ENCODE measurements at places on chromosomes 4 and X.

DNA sequence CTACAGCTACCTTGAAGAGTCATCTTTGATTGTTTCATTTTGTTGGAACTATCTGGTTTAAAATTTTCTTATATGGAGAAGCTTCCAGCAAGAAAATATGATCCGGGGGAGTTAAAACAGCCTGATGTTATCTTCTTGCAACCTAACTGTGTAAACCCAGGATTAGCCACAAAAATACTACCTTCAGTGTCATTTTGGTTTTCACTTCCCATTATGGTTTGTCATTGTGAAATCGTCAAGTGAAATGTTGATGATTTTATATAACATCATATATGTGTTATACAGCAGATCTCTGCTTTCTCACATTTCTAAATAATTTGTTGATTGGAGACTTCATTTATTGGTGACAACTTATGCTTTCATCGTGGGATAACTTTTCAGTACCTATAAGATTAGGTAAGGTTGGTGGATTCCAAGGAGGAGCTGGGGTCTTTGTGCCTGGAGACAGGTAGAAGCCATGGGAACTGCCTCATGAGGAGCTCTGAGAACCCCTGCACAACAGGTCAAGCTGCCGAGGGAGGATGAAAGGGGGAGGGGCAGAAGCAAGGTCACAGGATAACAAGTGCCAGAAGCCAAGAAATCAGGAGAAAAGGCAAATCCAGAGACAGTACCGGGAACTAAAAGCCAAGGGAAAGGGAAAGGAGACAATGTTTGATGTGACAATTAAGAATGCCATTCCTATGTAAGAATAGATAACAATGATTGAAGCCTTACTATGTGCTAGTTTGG, 7.2 kb downstream of the ARHGAP24 start:
- no peak for DNase-seq

DNA sequence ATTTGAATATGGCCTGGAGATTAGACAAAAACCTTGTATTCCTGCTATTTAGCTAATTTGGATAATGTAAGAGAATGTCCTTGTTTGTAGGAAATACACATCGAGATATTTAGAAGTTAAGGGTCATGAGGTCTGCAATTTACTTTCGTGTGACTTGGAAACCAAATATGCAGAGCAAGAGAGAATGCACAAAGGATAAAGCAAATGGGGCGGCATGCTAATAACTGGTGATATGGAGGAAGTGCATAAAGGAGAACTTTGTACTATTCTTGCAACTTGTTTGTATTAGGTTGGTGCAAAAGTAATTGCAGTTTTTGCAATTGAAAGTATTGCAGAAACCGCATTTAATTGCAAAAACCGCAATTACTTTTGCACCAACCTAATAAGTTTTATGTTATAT, 7.2 kb upstream of the CXCR3 start:
- DNase-seq: no peak

DNA sequence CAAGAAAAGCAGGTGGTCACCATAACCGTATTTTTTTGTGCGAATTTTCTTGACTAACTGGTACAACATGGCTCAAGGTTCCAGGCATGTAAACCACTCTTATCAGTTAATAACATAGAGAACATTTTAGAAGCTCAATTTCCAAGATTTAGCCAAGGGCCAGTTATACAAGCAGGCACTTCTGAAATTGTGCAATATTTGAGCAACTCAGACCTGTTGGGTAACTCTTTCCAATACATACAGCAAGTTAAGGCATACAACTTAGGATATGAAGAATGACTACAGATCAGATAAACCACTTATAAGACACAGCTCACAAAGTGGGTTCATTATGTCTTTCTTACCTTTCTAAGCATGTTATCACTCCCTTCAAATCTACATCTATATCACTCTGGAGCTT, 43.9 kb downstream of the ZNF280C start:
- no peak for DNase-seq

GRCh38 chrX:19194285-19195242, 72.3 kb upstream of the ADGRG2 start:
- DNase-seq: no peak

- DNase-seq: no peak
Measured at GRCh38 chr4:86389664-86390063, 29.8 kb upstream of the MAPK10 start.

DNA sequence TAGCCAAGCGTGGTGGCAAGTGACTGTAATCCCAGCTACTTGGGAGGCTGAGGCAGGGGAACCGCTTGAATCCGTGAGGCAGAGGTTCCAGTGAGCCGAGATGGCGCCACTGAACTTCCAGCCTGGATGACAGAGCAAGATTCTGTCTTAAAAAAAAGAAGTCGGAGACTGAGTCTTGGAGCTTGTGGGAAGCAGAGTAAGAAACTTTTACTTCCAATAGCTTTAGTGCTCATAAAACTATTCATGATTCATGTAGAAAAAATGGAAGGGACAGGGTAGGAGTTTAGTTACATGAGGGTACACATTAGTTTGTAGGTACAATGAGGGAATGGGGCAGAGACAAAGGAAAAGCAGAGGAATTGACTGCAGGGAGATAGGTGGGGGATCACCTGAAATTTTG, 19.3 kb downstream of the RAP2C start:
- no peak for DNase-seq

DNA sequence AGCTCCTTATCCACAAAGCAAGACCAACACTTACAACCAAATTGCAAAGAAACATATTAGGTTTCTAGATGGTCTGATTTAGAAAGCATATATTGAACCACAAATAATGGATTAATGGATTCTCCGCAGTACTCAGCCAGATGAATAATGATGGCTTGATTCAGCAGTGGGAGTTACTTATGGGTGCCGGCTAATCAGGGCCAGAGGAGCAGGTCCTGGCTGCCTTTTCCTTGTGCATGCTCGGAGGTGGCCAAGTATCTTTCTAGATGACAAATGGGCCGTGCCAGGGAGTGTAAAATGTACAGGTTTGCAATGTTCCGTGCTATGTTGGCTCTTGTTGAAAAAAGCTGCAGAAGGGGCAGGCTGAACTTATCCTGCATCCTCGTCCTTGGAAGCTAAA, 70.2 kb downstream of the VCX3A start:
- DNase-seq: no peak

DNA sequence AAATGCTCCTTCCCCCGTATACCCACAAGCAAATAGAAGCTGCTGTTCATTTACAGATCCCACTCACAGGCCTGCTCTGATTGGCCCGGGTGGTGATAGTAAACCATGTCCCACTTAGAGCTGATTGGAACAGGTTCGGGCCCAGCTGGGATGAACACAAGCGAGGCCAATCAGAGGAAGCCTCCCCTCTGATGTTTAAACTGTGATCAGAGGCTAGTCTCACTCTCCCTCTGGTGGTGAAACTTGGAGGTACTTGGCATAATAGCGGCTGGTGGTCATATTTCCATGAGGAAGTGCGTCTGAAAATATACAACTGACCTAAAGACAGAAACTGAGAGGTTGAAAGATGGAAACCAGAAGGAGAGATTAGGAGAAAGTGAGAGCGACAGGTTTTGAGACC, 51.5 kb upstream of the TRPC3 start:
- DNase-seq: no peak

DNA sequence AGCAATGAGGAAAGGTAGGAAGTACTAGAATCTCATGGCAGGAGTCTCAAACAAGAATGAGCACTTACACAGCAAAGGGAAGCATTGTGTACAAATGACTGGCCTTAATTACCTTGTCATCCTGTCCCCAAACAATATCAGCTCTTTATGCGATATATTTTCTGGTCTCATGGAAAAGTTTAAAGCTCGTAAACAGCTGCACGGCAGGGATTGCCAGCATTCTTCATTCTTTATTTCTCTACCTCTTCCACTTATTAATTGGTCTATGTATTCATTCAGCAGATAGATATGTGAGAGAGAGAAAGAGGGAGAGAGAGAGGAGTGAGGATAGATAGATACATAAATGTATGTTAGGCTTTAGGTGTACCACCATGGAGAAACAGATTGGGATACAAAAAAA, 155.8 kb upstream of the FAT4 start:
- no peak for DNase-seq

GRCh38 chrX:19687395-19687794, 172.1 kb upstream of the MAP3K15 start:
- no peak for DNase-seq

- DNase-seq: no peak
Measured at GRCh38 chr4:54066718-54067129, 2.3 kb upstream of the CHIC2 start.

DNA sequence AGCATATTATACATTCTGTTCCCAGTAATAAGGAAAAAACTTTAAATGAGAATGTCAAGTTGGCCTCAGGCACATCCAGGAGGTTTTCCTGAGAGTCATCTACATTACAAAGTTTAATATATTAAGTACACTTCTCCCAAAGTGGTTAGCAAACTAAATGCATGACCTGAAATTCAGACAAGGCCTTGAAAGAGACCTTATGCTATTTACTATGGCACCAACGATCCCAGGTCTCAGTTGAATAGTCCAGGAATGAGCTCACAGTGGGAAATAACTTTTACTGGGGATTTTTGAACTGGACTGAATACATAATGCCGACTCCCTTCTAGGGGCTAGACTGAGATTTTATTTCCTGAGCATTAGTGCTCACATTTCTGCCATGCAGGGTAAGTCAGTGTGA, 1577.5 kb upstream of the PCDH7 start:
- no peak for DNase-seq

GRCh38 chr4:98447648-98448047, 186.5 kb downstream of the RAP1GDS1 start:
- DNase-seq: no peak

DNA sequence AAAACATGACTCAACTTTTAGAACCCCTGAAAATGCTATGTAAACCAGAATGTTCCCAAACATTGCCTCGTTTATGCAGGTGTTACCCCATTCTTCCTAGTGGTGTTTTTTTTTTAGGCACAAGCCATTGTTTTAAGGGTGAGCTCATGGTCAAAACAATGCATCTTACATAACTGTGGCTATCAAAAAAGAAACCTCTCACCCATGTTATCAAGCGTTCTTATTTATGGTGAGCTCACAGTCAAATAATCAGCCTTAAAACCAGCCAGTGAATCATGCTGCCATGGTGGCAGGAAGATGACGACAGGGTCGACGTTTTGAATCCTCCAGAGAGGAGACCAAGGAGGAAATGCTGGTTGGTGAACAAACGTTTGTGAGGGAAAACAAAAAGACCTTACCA, 195.2 kb downstream of the KDR start:
- no peak for DNase-seq

- DNase-seq: no peak
Measured at GRCh38 chr4:184413261-184414046, 60.9 kb downstream of the IRF2 start.

- no peak for DNase-seq
Measured at GRCh38 chr4:185648631-185649030, 113.3 kb upstream of the PDLIM3 start.

- no peak for DNase-seq
Measured at GRCh38 chr4:12231098-12231497, 802.4 kb upstream of the HS3ST1 start.

DNA sequence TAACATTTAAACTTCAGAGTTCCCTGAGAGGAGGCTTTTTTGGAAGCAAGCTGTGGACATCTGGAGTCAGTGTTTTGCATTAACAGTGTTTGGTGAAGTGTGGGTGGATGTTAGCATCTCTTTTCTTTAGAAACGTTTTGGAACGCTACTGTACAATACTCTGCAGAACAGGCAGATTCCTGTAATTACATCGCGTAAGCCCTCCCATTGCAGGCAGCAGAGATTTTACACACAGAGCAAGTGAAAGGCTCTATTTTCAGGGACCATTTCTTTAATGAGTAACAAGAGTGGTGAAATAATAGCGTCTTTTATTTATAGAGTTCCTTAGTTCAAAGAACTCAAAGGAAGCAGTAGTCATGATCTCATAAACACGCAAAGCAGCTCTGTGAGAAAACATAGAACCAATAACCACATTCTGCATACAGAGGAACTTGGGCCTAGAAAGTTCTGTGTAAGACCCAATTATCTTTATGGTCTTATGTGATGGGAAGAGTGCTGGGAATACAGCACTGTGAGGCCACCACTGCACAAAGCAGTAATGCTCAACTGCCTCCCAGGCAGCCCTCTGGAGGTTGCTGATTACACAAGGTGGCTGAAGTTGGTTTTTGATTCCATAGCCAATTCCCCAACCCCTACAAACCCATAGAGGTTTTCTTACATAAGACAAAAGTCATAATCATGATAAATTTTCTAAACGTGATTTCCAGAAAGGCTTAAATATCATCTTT, 298.7 kb upstream of the EPHA5 start:
- DNase-seq: no peak

- no peak for DNase-seq
Measured at GRCh38 chr4:24701683-24702082, 93.7 kb upstream of the SOD3 start.

GRCh38 chr4:170226288-170226687, 136.5 kb upstream of the AADAT start:
- no peak for DNase-seq

DNA sequence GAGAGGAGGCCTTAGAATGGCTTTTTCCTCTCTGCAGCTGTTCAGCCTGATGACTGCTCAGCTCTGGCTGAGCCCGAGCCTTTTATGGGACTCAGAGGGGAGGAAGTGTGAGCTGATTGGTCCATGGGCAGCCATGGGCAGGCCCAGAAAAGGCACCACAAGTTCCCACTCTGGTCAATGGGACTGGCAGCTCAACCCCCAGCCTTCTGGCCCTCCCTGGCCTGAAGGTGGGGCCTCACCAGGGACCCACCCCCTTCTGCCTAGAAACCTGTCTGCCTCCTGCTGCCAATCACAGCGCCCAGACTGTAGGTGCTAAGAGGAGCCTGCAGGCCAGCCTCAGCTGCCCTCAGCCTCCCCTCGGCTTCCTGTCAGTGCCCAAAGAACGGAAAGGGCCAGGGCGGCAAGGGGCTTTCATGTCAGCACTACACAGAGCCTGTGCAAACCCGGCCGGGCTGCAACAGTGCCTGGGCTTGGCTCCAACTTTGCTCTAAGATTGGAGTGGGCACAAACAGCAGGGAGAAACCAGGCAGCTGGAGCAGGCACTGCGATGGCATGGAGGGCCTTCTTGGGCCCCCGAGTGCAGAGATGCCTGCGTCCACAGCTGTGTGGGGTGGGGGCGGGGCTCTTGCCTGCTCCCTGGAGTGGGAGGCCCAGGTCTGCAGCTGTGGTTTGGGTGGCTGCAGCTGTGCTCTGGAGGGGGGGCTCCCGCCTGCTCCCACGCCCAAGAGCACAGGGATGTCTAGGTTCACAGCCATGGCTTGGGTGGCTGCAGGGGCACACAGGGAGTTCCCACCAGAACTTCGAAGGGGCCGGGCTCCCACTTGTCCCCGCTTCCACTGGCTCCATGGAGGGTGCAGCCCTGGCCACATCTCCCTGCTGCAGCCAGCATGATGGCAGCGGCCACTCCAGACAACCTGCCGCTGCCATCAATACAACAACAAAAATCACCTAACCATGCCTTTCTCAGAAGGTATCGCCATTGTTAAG, 92.6 kb downstream of the NXF2 start:
- DNase-seq: no peak

GRCh38 chr4:99438405-99438780, 3.3 kb upstream of the ADH7 start:
- no peak for DNase-seq

DNA sequence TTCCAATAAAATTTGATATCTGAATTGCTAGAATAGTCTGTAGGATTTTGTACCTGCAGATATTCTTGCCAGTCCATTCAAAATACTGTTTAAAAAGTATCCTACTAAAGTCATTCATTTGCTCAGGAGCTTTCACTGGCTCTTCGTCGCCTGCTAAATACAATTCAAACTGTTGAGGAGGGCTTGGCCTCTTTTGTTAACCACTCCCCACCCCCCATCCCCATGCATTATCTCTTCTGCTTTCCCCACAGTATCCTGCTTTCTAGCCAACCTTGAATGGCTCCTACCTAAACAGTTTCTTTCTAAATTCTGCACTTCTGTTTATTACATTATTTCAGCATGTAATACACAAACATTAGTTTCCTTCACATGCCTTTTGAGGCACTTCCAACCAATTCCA, 230.8 kb downstream of the CPE start:
- no peak for DNase-seq
